NCI-H1930 (cell line): ENCODE measurements at places on chromosomes 6 and 20.

GRCh38 chr20:39541136-39541803 is 579.1 kb downstream of the DHX35 start:
- no peak for DNase-seq

DNA sequence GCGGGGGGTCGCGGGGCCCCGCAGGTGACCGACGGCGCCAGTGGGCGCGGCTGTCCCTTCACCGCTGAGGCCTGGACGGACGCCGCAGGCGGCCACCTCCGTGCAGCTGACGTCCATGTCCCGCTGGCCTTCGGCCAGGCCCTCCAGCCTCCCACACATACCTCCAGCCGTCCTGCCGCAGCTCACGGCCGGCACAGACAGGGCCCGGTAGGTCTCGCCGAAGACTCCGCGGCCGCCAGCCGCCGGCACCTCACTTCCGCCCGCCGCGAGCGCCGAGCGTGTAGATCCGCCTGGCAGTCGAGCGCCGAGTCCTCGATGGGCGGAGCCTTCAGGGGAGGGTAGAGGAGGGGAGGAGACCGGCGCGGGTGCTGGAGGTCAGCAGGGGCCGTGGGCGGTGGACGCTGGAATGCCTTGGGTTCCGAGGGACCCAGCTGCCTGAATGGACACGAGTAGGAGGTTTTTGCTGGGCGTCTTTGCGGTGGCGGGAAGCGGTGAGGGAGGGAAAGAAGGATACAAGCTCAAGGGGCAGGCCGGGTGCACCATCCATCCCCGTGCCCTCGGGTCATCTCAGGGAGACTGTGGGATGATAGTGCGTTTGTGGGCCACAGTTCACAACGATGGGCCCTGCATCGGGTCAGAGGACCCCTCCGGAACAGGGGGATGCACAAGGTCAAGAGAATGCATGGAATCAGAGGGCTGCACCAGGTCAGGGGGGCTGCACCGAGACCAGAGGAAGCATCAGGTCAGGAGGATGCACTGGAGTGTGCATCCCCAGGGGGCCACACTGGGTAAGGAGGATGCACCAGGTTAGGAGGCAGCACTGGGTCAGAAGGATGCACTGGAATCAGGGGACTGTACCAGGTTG is at the start of gene EXOC2:
TSS of gene EXOC2 (minus strand) at position 282 of the 865 bp plus-strand sequence. CDS start 55,321 bp downstream, outside the sequence.
- DNase-seq = peak; percentile 63

GRCh38 chr6:125584468-125584939 is 164.9 kb upstream of the HEY2 start:
- no peak for DNase-seq

DNA sequence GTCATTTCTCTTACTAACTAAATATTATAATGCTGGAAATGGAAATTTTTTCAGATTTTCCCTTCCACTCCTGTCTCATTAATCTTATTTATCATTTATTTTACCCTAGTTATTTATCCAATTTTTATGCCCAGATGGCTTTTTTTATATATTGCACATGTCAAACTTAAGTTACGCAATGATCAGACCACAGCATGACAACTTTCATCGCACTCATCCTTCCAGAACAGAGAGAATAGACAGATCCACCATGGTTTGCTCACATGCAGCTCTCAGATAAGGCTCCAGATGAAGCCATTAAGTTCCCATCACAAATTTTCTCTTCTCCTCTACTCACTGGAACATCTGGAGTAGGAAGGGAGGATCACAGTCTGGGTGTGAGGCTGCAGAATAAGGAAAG is 48.7 kb downstream of the MAP7 start:
- DNase-seq = no peak

DNA sequence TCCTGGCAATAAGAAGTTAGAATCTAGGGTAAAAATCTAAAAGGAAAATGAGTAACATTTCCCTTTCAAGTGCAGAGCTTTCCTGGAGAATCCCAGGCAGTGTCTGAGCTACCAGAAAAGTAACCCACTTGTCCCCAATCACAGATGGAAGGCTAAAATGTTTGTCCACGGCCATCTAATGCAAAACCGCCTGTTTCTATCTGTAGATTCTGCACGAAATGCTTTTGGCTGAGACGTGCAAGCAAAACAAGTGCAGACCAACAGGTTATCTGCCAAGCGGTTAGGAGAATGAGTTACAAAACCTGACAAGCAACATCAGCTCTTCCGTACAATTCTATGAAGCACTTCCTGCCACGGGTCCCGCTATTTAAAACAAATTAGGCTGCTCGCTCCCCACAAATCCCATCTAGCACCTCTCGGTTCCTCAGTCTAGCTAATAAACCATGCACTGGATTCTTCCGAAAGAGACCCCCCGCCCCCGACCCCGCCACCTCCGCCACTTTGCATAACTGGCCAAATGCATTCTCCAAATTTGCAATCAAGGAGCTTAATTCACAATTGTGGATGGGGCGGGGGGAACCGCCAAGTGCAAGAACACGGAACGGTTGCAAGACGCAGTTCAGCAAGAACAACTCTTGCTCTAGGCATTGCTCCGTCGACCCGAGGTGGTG is 1.4 kb downstream of the ELOVL5 start:
- DNase-seq = no peak

GRCh38 chr20:61120595-61121515 is 131.2 kb upstream of the CDH4 start:
- DNase-seq = peak; percentile 38

- DNase-seq = no peak
Observed at GRCh38 chr6:111358454-111358853, 124.6 kb downstream of the REV3L start.

GRCh38 chr6:2353412-2354137 is 108.2 kb upstream of the GMDS start:
- no peak for DNase-seq

DNA sequence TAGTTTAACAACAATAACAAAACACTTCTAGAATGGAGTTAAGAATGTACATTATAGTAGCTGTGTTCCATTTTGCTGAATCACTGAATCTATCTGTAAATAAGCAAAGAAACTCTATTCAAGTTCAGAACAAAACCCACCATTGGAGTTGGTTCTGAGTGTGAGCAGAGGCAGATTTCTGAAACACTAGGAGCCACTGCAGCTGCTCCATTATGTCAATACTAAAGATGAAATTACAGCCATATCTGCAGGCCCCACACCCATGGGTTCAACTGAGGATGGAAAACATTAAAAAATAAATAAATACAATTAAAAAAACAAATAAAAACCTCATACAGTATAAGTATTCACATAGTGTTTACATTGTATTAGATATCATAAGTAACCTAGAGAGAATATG is 91.0 kb downstream of the REPS1 start:
- DNase-seq = no peak

- DNase-seq = peak; percentile 22
Observed at GRCh38 chr6:16168858-16169257, 40.0 kb downstream of the MYLIP start.

DNA sequence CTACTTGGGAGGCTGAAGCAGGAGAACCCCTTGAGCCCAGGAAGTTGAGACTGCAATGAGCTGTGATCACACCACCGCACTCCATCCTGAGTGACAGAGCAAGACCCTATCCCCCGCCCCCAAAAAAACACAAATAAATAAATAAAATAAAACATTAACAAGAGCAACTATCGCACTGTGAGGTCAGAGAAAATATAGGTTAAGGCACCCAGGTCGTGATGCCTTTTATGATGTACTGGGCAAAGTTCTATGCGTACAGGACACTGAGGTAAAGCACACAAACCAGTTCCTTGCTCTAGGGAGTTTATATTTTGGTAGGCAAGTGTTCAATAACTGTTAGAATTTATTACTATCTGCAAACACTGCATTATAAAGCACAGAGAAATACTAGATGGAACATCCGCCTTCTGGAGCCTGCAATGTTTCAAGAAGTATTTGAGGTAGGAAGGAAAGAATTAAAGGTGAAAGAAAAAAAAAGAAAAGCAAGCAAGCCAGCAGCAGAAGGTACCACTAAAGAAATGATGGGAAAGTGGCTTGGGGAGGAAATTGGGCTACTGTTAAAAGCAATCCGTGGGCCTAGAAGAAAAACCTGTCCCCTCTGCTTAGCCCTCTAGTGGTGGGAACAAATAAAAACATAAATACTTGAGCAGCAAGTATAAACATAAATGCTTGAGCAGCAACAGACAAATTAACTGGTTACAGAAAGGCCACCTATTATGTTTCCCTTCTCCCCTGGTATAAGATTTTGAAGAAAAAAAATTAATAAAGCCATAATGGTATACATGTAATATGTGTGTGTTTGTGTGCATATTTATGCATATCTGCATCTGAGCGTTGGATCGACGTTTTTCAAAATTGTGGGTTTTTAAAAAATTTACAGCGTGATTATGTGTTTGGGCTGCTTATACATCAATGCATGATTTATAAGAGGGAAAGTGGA is 128.0 kb downstream of the PHACTR1 start:
- no peak for DNase-seq

- DNase-seq = no peak
Observed at GRCh38 chr6:34235307-34236130, 1.2 kb upstream of the HMGA1 start.

DNA sequence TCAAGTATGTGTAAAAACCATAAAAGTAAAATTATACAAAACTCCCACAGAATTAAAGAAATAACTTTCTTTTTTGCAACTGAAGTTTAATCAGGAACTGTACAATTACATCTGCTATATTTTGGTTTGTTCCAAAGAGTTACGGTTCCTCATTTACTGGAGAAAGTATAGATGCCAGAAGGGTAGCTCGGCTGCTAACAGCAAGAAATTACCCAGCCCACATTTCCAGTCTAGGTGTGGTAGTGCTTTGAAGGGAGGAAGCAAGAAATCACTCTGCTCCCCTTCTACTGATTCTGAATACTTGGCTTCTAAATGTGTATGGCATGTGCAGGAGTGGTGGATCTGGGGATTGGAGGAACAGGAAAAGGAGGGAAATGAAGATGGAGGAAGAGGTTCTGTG is 441.3 kb downstream of the CDC5L start:
- DNase-seq = no peak

- no peak for DNase-seq
Observed at GRCh38 chr6:67768972-67769371, 866.1 kb upstream of the ADGRB3 start.

GRCh38 chr6:169096388-169096787 is 157.3 kb downstream of the THBS2 start:
- no peak for DNase-seq

- DNase-seq = peak; percentile 52
Observed at GRCh38 chr20:30593572-30593971, 663.9 kb upstream of the DEFB115 start.

DNA sequence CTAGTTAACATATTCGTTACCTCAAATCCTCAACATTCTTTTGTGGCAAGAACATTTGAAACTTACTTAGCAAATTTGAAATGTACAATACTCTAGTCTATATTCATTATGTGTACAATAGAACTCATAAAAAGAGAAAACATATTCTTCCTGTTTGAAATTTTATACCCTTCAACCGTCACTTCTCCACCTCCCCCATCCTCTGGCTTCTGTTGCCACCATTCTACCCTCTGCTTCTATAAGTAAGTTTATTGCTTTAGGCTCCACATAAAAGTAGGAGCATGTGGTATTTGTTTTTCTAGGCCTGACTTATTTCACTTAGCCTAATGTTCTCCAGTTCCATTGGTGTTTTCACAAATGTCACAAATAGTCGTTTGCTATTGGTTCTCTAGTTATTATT is 205.3 kb downstream of the TENT5A start:
- DNase-seq = no peak

- no peak for DNase-seq
Observed at GRCh38 chr6:110495949-110496348, 19.5 kb upstream of the SLC22A16 start.
